Left lung (tissue), 14 donors: ENCODE measurements at places on chromosomes 2 and 18. TPM values are rescaled to one million over a fixed set of nuclear protein-coding genes. Genes with fewer than 3 reads are reported as not detected.

DNA sequence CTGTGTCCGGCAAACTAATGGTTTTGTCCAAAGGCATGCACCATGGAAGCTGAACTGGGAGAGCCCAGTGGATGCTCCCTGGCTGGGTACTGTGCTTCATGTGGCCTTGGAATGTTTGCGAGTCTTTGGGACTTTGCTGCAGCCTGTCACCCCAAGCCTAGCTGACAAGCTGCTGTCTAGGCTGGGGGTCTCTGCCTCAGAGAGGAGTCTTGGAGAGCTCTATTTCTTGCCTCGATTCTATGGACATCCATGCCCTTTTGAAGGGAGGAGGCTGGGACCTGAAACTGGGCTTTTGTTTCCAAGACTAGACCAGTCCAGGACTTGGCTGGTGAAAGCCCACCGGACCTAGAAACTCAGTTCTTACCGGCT, 1.7 kb downstream of the MARS2 start:
- DNase-seq = no peak

GRCh38 chr2:46569766-46570165, 90.4 kb downstream of the TMEM247 start:
- DNase-seq = no peak

DNA sequence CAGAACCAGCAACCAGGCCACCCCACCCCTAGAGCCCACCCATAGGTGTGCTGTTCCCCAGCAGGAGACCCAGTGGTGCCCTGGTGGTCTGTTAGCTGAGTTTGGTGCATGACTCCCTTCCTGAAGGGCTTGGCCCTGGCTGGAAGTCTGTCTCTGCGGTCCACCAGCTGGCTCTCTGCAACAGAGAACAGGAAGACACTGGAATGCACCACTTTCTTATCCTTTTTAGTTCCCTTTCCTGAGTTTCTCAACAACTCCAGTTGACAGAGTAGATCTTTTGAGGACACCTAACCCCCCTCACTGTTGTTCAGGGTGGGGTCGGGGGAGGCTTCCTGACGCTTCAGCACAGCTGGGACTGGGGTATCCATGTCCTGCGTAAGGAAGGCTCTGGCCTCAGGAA, 11.9 kb upstream of the RPL37A start:
- DNase-seq = peak; percentile 44

DNA sequence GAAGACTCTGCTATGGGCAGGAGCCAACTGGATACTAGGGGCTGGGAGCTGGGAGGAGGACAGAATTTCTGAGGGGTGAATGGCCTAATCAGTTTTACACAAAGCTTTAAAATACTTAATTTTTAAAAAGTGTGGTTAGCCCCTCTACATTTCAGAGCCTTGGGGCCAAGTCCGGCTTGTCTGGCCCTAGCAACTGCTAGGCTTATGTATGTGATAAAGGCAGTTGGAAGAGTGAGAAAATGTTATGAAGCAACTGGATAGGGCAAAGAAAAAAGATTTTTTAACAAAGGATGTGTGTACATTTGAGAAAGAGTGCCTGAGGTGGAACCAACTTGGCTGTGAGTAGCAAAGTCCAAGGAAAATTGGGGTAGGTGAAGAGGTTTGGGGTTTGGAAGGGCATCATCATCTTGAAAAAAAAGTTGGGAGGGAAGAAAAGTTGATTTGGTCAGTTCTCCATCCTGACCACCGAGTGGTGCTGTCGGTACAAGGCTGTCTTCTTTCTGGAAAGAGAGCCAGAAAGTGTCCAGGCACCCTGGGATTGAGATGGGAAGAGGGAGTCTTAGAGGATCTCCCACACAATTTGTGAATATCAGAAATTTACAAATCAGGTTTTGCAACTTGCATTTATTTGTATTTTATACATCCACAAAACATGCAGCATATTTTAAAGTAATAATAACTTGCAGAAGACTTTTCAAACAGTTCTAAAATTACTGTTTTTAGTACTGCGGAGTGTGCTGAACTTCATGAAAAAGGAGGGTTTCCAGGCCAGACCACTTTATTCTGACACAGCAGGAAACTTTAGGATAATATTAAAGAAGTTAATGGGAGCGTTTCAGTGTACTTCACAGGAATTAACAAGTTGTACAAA, 10.5 kb upstream of the CDK15 start:
- DNase-seq = no peak

- no peak for DNase-seq
These were observed 6.9 kb downstream of the GPD2 start for GRCh38 chr2:156443089-156443488.

GRCh38 chr2:61967262-61967661, 61.8 kb downstream of the COMMD1 start:
- DNase-seq = no peak

- no peak for DNase-seq
These were observed 36.4 kb upstream of the SLC14A1 start for GRCh38 chr18:45687621-45688020.

- peak; percentile 44 for DNase-seq
These were observed 2.6 kb downstream of the ZNF521 start for GRCh38 chr18:25349131-25349925.

DNA sequence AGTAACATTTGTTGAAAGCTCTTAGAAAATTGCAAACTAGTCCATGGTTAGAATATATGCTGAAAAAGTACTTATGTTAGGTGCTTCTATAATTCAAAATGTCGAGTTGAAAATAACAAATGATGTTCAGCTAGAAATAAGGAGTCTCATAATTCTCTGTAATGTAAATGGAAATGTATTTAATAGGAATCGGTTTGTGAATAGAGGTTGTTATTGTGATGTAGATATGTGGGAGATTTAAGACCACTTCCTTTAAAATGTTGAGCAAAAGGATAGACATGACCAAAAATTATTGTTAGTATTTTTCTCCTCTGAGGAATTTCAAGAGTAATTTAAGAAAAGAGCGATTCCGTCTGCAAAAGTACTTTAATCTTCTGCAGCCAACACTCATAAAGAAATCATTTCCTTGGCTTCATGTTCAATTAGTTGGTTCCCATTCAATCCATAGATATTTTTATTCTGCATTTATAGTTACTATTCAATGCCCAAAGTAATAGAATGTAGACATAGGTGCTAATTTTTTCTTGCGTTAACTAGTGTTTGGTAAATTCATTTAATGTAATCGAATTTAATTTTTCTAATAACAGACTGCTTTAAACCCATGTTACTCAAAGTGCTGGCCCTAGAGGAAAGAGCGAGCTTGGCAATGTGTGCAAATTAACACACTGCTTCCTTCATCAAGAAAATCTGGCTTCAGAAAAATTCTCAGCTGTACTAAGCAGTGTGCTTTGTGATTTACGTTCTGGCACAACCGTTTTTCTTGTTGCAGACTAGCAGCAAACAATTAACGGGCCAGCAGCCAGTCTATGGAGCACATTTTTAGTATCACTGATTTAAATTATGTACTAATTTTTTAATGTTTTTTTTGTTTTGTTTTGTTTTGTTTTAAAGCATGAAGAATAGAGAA, 32.2 kb downstream of the FN1 start:
- no peak for DNase-seq

DNA sequence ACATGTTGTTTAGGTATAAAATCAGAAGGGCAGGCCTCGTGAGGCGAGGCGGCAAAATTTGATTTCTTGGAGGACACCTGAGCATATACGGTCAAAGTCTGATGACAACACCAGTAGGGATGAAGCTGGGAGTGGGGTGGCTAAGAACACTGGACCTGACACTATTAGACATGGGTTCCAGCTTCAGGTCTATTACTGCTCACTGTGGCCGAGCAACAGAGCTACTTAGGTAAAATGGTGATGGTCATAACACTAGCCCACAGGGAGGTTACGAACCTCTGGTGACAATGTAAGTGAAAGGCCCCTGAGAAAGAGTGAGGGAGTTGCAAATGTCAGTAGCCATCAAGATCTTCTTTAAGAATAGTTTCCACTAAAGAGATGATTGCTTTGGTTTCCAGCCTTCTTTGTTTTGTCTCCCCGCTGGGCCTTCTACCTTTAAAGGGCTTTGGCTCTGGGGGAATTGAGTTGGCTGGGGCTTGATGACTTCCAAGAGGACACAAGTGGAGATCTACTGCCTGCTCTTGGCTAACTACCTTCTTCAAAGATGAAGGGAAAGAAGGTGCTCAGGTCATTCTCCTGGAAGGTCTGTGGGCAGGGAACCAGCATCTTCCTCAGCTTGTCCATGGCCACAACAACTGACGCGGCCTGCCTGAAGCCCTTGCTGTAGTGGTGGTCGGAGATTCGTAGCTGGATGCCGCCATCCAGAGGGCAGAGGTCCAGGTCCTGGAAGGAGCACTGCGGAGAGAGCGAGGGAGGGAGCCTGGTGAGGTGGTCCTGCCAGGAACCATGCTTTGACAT, 3.5 kb downstream of the IL1B start:
- no peak for DNase-seq

DNA sequence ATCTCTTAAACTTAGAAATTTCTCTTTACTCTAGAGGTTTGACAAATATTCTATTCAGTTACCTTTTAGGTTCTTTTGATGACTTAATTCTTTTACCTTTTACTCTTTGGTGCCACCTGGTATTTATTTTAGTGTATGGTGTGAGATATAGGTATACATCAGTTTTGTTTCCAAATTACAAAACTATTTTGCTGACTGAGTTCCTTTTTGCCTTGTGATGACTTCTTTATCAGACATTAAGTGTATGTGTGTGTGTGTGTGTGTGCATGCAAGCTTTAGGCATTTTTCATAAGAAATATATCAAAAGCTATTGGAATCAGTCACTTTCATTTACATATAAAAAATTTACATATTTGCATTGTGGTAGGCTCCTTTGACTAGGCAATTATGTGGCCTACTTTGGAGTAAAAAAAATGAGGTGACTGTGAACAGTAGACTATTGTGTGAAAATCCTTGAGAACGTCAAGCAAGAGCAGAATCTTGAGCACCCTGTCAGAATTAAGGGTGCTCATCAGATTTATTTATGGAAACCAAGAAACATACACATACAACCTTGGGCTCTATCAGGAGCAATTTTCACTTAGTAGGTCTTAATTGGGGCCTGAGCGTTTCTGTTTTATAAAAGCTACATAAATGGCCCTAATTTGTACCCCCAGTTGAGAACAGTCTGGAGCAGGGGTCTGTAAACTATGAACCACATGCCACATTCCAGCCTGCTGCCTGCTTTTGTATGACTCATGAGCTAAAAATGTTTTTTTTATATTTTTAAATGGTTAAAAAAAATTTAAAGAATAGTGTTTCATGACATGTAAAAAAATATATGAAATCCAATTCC, 415.9 kb downstream of the SLC4A3 start:
- DNase-seq = no peak

- DNase-seq = no peak
These were observed 667.5 kb upstream of the HS6ST1 start for GRCh38 chr2:128986026-128986715.

DNA sequence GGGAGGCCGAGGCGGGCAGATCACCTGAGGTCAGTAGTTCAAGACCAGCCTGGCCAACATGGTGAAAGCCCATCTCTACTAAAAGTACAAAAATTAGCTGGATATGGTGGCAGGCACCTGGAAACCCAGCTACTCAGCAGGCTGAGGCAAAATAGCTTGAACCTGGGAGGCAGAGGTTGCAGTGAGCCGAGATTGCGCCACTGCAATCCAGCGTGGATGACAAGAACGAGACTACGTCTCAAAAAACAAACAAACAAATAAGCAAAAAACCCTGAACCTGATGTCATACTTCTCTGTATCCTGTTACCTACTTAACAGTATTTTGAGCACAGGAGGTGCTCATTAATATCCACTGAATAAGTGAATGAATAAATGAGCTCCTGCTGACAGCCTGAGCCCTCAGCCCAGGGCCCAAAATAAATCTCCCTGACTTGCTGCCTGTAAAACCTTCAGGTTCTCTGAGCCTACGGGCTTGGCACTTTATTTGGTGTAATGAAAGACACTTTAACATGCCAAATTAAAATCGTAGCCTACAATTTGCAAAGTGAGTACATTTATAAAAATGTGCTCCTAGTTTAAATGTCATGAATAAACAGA, 215.1 kb downstream of the ZNF385B start:
- DNase-seq = no peak

- no peak for DNase-seq
These were observed 13.8 kb upstream of the KCNS3 start for GRCh38 chr2:17864676-17865075.

- no peak for DNase-seq
These were observed 22.4 kb downstream of the FOSL2 start for GRCh38 chr2:28415010-28415409.

RIT2 gene
- total RNA-seq = not detected

ANKRD30BL gene
- not detected for total RNA-seq

NAT8 gene
- not detected for total RNA-seq

ANKRD62 gene
- total RNA-seq = not detected

CRYGC gene
- not detected for total RNA-seq

GPR35 gene
- total RNA-seq = 6.0 TPM

CNTNAP5 gene
- not detected for total RNA-seq

IL36A gene
- not detected for total RNA-seq

HOXD10 gene
- 0.31 TPM for total RNA-seq
